ENCODE measurements at places on chromosomes 13 and 19.

GRCh38 chr13:63092456-63092855 lies 1676.8 kb upstream of the PCDH20 start:
- no peak for DNase-seq

- DNase-seq: no peak
These were observed 11.3 kb downstream of the MAST3 start for GRCh38 chr19:18108897-18109296.

DNA sequence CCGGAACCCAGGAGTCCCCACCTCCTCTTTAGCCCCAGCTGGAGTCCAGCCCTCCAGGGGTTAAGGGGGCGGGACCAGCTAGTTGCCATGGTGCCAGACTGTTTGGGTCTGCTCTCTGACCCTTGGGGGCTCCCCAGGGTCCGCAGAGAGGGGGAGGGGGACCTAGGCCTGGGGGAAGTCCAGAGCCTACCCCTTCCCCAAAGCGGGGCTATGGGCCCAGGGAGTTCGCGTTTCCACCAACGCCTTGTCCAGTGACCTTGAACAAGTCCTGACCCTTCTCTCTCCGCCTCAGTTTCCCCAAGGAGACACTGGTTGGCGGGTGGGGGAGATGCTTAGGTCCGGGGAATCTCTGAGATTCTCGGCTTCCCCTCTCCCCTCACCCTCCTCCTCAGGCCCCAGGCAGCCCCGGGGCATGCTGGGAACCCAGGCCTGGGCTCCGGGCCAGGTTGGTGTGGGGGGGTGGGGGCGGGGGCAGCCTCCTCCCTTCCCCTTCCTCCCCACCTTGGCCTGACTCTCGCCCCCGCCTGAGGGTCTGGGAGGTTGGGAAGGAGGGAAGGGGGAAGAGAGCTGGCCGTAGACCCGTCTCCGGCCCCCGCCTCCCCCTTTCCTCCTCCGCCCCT lies 2.6 kb upstream of the SPACA6 start:
- DNase-seq: peak; percentile 87

GRCh38 chr19:33394723-33395560 lies 21.4 kb downstream of the CEBPG start:
- DNase-seq: no peak

DNA sequence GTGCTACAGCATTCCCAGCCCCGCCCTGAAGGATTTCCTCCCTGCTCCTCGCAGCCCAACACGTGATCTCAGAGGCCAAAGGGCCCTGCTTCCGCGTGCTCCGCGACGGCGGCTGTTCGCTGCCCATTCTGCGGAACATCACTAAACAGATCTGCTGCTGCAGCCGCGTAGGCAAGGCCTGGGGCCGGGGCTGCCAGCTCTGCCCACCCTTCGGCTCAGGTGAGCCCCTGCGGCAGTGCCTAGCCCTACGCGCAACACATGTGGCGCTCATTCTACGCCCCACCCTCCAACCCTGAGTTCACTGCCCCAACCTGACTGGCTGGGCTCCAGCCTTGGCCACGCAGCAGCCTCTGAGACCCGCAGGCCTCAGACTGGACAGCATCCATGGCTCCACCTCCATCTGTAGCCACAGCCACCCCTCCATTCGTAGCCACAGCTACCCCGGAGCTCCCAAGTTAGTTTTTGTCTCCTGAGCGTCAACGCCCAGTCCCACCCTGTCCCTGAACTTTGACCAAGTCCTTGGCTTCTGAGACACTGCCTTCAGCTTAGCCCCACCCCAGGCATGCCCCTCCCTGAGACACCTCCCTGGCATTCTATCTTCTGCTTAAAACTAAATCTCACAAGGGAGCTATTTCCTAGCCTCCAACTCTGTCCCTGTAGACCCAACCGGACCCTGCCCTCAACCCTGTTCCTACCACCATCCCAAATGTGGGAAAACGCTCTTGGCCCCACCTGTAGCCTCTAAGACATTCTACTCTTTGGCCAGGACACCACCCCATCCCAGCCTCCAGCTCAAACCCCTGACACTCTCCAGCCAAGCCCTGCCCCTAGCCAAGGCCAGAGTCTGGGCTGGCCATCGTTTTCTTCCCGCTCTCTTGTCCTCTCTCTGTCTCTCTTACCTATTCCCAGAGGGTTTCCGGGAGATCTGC lies 6.4 kb downstream of the LTBP4 start:
- DNase-seq: no peak

GRCh38 chr13:109737606-109738005 lies 48.8 kb downstream of the IRS2 start:
- DNase-seq: no peak

DNA sequence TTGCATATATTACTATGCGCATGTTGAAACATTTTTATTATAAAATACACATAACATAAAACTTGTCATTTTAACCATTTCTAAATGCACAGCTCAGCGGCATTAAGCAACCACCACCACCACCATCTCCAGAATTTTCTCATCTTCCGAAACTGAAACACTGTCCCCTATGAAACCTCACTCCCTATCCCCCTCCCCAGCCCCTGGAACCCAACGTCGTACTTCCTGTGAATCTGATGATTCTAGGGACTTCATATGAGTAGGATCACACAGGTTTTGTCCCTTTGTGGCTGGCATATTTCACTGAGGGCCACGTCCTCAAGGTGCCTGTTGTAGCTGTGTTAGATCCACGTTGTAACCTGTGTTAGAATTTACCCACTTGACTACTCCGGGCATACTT lies 716 bp upstream of the MAP2K2 start:
- DNase-seq: no peak

GRCh38 chr19:5935473-5936291 lies 21.6 kb downstream of the CAPS start:
- DNase-seq: no peak

DNA sequence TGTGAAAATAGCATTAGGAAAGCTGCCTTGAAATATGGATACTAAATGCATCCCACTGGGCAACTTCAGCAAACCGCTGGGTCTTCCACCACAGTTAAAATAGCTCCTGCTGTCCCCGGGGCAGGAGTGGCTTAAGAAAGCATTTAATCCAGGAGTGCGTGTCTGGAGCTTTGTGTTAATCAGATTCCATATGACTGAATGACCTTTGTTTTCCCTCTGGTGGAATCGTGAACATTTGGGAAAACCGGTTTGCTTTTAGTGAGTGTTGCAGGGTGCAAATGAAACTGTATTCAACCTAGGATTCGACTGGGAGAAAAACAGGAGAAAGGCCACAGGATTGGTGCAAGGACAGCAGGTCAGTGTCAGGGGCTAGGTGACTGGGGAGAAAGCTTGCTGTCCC lies 237.6 kb upstream of the MAB21L1 start:
- DNase-seq: no peak

- no peak for DNase-seq
These were observed 99.0 kb upstream of the MRI1 start for GRCh38 chr19:13665125-13665905.

- no peak for DNase-seq
These were observed 93.7 kb upstream of the SGCG start for GRCh38 chr13:23086968-23087623.

DNA sequence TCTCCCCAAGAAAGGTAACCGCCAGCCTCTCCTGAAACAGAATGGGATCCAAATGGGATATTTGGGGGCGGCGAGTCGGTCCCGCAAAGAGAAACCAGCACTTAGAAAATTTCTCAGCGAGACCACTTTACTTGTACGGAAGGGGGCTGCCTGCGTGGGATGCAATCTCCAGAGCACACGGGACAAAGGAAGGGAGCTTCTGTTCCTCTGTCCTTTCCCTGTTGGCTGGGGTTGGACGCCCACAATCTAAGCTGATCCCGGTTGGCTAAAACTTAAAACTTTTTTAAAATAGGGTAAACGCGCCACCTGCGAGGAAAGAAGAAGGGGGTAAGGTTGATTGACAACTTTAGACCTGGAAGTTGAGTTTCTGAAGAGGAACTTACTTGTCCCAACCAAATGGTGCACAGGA lies 826 bp upstream of the BSG start:
- no peak for DNase-seq

DNA sequence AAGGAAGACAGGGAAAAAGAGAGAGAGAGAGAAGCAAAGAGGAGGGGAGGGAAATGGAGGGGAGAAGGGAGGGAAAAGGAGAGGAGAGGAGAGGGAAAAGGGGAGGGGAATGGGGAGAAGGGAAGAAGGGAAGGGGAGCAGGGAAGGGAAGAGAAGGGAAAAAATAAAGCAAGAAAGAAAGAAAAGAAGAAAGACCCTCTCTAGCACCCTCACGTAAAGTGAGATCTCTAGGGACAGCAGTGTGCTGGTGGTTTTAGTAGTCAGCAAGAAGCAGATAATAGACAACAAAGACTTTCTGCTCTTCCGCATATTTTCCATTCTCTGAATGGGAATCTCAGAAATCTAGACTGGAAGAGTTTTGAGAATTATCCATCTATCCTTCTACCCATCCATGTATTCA lies 201.8 kb upstream of the RFC3 start:
- no peak for DNase-seq

- no peak for DNase-seq
These were observed 6.6 kb upstream of the ZNF329 start for GRCh38 chr19:58157045-58157728.

- DNase-seq: no peak
These were observed 110.9 kb upstream of the DIAPH3 start for GRCh38 chr13:60274655-60275054.

- DNase-seq: no peak
These were observed 28.3 kb downstream of the ZNF507 start for GRCh38 chr19:32373585-32374295.

DNA sequence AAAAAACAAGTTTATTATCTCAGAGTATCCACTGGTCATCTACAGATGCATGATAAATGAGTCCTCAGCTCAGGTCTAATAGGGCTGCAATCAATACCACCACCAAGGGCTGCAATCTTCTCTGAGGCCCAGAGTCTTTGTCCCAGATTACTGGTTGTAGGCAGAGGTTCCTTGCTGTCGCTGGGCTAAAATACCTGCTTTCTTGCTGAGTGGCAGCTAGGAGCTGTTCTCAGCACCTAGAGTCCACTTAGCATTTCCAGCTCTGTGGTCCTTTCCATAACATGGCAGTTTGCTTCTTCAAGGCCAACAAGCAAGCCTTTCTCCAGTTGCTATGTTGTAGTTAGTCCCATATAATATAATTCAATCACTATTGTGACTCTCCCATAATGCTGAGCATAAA lies 351.3 kb downstream of the SLITRK1 start:
- DNase-seq: no peak

GRCh38 chr13:79405501-79405830 lies 589 bp downstream of the RBM26 start:
- DNase-seq: no peak

DNA sequence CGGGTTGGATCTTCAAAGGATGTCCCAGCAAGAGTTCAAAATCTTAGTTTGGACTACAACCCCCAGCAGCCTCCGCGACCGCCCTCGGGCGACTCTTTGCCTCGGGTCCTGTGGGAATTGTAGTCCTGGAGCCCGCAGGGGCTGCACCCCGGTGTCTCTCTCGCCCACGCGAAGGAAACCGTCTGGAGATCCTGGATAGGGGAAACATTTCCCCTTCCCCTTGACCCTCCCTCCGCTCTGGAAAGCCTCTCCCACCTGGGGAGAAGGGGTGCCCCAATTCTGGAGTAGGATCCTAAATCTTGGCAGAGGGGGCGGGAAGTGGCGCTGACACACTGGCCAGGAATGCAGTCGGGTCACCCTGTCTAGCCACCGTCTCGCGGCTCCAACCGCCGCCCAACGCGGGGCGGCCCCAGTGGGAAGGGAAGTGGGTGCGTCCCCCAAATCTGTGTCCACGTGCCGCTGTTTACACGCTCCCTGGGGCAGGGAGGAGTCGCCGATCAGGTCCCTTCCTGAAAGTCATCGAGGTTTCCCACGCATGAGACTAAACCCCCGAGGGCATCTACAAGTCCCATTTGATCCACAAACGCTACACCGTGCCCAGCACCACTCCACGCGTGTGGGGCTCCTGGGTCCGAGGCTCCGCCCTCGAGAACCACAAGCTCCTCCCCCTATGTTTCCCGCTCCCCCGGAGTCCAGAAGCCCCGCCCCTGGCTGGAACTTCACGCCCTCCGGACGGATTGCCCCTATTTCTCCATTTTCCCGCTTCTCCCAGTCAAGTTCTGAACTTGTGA lies 761 bp upstream of the PPP1R13L start:
- DNase-seq: peak; percentile 88

- DNase-seq: no peak
These were observed 18.6 kb downstream of the SERPINE3 start for GRCh38 chr13:51357928-51358595.

DNA sequence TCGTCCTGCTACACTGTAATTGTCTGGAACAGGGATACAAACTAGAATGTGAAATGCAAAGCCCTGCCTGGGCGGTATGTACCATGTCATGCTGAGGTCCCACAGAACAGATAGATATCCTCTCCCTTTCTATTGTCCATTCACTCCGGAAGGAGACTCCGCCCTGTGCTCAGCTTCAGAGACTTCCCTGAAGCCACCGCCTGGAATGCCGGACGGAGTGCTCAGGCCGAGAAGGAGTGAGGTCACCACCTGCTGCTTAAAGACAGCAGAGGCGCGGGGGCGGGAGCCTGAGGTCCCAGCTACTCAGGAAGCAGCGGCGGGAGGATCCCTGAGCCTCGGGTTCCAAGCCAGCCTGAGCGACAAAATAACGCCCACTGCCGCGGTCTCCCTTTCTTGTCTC lies 890 bp upstream of the ZNF611 start:
- DNase-seq: no peak

GRCh38 chr19:55703790-55704215 lies 28.8 kb downstream of the EPN1 start:
- no peak for DNase-seq
